Activated T-cell treated with anti-CD3 and anti-CD28 coated beads for 24 hours (primary cell): ENCODE measurements at places on chromosomes 5 and 9.

DNA sequence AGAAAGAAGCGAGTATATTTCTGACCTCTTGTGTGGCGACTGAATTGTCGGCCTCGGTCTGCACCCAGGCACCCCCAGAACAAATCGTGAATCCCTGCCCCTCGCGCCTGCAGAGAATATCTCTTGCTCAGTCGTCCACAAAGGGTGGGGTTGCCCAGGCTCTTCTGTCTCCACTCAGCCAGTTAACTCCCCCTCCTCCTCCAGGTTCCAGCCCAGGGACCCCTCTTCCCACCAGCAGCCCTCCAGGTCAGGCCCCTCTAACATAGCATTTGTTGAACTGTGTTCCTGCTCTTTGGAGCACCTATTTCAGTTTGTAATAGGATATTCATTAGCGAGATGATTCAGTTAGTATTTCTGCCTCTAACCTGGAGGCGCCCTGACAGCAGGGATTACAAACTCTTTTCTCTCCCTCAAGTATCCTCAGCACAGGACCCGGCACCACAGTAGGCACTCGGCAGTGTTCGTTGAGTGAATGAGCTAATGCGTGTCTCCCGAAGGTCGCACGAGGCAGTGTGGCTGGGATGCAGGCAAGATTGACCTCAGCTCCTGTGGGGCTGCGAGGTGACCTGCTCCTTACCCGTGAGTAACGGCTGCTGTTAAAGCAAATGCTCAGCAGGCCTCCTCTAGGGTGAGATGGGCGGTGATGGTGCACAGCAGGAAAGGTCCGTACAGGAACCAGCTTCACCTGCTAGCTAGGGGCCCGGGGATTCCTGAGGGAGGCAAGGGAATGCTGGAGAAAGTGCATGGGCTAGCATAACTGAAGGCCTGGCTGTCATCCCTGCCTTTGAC is 25.8 kb downstream of the ZBTB34 start:
- DNase-seq: no peak

DNA sequence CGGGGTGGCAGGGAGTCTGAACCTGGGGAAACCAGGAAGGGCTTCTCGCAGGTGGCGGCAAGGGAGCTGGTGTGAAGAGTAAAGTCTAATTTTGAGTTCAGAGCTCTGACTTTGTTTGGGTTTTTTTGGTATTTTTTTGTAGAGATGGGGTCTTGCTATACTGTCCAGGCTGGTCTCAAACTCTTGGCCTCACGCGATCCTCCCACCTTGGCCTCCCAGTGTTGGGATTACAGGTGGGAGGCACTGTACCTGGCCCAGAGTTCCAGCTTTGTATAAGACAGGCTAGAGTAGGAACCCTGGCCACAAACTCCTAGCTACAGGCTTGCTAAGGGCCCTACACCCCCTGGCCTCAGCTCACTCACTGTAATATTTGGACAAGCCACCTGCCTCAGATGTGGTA is 105.1 kb upstream of the SARDH start:
- no peak for DNase-seq

- DNase-seq: no peak
These were observed 75.8 kb downstream of the ARHGAP26 start for GRCh38 chr5:142845954-142846398.

GRCh38 chr5:98108497-98108896 is 665.0 kb upstream of the RGMB start:
- no peak for DNase-seq

DNA sequence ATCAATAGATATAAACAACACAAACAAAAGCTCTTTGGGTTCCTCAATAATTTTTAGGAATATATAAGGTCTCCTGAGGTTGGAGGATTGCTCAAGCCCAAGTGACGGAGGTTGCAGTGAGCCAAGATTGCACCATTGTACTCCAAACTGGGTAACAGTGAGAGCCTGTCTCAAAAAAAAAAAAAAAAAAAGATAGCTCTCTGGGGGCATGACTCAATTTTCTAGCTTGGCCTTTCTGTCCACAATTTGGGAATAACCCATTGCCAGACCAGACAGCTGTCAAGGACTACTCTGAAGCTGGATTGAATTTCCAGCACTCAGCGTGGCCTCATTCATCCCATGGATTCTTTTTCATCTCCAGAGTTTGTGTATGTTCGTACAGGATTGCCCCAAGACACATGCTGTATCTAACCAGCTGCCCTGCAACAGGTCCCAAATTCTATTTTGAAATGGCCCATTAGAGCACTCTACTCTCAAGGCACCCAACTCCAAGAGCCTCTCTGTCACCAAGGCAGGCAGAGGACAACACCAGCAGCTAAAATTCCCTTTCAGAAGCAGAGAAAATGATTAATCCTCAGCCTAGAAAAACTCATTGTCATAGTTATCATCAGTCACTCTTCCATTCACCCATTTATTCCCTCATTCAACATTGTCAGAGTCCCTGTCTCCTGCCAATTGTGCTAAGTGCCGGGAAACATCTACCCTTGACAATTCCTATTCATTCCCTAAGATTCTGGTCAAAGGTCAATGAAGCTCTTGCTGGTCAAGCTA is 8.7 kb downstream of the FAM193B start:
- no peak for DNase-seq

- DNase-seq: no peak
These were observed 473.0 kb downstream of the RAB3C start for GRCh38 chr5:59055745-59056448.

DNA sequence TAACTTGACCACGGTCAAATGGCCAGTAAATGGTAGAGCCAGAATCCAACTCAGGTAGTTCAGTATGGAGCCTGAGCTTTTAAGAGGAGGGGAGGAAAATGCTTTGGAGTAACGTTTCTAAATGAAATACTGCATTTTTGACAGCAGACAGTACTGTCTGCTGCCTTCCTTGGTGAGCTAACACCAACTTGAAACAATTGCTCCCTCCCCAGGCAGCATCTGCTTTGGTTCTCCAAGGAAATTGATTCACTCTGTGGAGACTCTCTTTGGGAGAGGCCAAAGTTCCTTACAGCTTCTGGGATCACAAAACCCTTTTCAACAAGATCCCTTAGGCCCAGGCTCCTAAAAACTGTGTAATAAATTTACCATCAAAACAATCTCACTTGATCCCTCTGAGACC is 75.2 kb upstream of the SSBP2 start:
- no peak for DNase-seq

DNA sequence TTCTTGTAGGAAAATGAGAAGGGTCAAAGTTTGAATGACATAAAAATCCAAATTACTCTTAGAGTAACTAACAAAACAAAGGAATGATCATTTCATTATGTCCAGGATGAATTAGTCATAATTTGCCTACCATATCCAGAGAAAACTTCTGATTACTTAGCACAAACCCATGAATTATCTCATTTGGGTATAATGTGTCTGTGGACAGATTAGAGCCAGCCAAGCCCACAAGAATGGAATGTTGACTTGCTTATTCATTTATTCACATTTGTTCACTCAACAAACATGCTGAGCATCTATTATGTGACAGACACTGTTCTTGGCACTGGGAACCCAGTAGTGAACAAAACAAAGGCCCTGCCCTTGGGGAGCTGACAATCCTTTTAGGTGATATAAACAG is 87.4 kb downstream of the APBA1 start:
- no peak for DNase-seq

GRCh38 chr9:89593727-89594427 is 10.9 kb upstream of the GADD45G start:
- DNase-seq: peak; percentile 52

DNA sequence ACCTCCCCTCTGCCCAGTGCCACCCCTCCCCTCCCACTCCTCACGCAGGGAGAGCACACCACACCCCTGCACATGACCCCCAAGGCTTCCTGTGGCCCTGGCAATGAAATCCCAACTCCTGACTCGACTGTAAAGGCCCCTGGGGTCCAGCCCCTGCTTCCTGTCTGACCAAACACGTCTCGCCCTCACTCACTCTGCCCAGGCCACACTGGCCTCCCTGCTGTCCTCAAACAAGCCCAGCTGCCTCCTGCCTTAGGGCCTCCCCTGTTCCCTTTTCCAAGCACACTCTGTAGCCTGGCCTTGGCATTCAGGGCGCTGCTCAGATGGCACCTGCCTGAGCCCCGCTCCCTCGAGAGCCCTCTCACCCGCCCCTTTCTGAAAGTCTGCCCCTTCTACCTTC is 42.4 kb downstream of the HK3 start:
- DNase-seq: no peak

DNA sequence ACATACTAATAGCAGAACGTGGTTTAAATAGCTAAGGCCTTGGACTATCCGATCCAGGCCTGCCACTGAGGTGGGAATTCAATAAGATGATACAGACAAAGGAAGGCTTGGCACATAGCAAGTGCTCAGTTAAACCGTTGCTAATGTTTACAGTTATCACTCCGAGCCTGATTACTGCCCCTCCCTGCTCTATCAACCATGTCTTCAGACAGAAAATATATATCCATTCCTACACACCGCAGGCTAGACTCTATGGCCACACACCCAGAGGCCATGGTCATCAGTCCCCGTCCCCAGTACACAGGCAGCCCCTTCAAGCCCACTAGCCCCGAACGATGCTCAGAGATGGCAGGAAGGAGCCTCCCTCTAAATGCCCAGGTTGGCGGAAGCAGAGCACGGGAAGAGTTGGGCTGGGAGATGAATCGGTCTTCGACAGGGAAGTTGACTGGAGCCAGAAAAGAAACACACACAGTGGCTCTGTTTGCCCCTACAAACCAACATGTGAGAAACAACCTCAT is 49.7 kb upstream of the STXBP1 start:
- no peak for DNase-seq

DNA sequence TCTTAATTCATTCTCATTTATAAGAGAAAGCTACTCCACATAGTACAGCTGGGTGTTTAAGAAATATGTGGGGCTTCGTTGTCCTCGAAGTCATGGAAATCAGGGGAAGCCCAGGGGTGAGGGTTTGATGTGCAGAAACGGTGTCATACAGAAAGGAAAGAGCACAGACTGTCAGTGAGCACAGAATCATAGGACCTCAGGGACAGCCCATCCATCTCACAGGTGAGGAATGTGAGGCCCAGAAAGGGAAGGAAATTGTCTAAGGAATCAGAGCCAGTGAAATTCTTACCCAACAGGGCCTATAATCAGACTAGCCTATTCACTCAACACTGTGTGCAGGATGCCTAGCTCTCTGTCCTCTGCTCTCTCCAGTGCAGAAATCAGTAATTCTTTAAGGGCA is 535.6 kb downstream of the SPOCK1 start:
- DNase-seq: no peak
